ENCODE measurements at places on chromosomes 3 and 15.

- no peak for DNase-seq
Measured at GRCh38 chr15:25557926-25558325, 119.1 kb upstream of the UBE3A start.

- no peak for DNase-seq
Measured at GRCh38 chr3:110749006-110749405, 322.6 kb upstream of the NECTIN3 start.

- no peak for DNase-seq
Measured at GRCh38 chr15:84840741-84841429, 23.7 kb downstream of the ALPK3 start.

DNA sequence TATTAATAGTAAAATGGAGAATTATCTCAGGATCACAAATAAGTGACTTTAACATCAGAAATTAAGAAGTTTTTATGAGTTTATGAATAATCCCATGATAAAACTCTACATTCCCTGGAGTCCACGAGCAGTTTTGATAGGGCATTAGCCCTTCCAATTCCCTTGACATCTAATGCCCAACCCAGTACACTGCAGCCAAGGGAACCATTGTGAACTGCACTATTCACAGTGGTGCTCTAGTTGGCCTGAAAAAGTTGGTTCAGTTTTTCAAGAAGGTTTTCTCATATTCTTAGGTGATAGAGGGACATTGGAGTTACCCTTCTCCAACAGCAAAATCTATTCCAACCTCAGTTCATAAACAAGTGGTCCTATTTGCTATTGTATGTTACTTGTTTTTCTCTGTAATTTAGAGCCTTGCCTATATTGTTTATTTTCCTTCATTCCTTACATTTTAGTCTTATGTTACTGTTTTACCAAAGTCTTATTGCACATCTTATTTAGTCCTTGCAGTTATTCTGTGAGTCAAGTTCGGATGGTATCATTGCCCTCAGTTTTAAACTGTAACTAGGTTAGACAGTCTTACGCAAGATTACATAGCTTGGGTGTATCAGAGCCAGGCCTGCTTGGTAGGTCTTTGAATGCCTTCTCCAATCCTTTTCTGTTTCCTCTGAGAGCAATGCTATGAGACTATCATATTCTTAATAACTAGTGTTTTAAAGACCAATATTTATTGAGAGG, 57.9 kb upstream of the SAMMSON start:
- DNase-seq = no peak

DNA sequence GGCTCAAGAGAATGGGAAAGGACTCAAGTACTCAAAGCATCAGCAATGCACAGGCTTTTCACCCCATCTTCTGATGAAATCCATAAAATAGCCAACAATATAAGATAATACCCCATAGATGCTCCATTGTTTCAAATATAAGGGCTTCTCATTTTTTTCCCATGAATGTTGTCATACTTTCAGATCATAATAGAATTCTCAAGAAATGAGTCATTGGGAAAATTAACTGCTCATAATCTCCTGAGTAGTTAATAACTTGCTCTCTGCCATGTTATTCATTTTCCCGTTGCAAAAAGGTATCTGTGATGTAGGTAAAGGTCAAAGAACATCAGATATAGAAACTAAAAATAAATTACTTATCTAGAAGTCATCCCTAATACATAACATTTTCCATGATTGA, 121.9 kb downstream of the NSUN3 start:
- no peak for DNase-seq

DNA sequence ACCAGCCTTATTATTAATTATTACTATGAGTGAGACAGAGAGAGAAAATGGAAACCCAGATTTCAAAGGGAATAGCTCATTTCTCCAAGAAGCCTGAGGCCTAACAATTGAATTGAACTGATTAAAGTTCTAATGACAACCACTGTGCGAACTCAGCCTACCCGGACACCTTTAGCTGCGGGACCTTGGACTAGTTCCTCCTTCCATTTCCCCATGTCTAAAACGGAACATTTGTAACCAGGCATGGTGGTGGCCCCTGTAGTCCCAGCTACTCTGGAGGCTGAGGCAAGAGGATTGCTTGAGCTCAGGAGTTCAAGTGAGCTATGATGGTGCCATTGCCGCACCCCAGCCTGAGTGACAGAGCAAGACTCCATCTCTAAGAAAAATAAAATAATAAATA, 16.4 kb upstream of the RTP2 start:
- DNase-seq = no peak

- DNase-seq = no peak
Measured at GRCh38 chr15:40354408-40355171, 3.4 kb upstream of the DISP2 start.

DNA sequence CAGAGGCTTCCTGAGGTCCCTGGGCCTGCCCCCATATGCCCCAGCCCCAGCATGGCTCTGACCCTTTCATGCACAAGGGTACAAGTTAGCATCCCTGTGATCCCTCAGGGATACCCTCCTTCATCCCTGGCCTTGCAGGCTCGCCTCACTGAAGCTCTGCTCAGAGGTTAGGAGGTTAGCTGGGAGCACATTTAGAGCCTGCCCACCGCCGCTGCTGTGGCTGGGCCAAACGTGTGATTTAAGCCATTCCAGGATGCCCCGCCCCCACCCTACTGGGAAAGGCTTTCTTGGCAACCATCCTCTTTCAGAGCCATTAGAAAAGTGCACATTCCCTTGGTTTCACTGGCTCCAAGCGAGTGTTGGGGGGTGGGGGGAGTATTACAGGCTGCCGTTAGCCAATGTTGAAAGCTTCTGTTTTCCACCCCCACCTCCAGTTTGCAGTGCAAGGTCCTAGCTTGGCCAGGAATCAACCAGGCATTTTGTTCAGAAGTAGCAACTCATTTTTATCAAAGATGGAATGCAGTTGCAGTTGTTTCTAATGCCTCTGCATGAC, 6.3 kb upstream of the HES1 start:
- DNase-seq = no peak

GRCh38 chr3:89699771-89700170, 592.4 kb downstream of the EPHA3 start:
- DNase-seq = no peak

DNA sequence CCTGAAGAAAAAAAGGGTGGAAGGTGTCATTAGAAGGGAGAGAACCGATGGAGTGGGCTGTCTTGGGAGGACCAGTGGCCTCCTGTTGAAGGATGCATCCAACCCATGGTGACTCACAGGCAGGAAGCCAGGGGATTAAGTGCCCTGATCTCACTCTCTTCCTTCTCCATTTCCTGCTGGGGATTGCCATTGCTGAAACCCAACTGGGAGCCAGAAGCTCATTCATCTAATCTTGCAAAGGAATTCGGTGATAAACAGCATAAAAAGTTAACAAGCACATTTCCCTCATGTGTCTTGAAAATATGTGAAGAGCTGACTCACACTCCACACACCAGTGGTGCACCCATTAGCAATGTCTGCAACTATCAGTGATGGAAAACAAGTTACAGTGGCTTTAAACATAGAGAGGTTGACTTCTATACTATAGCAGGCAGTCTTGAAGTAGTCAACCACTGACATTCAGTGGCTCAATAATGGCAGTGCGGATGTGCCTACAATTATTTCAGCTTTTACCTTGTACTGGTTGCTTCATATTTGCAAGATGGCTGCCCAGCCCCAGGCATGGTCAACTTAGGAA, 12.8 kb upstream of the CSRNP1 start:
- no peak for DNase-seq

DNA sequence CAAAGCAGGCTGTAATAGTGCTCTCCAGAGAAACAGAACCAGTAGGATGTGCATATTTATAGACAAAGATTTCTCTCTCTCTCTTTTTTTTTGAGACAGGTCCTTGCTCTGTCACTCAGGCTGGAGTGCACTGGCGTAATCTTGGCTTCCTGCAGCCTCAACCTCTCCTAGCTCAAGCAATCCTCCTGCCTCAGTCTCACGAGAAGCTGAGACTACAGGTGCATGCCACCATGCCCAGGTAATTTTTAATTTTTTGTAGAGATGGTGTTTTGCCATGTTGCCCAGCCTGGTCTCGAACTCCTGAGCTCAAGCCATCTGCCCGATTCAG, 67.1 kb upstream of the CHD2 start:
- no peak for DNase-seq

GRCh38 chr3:6785726-6786125, 75.2 kb upstream of the GRM7 start:
- DNase-seq = no peak

DNA sequence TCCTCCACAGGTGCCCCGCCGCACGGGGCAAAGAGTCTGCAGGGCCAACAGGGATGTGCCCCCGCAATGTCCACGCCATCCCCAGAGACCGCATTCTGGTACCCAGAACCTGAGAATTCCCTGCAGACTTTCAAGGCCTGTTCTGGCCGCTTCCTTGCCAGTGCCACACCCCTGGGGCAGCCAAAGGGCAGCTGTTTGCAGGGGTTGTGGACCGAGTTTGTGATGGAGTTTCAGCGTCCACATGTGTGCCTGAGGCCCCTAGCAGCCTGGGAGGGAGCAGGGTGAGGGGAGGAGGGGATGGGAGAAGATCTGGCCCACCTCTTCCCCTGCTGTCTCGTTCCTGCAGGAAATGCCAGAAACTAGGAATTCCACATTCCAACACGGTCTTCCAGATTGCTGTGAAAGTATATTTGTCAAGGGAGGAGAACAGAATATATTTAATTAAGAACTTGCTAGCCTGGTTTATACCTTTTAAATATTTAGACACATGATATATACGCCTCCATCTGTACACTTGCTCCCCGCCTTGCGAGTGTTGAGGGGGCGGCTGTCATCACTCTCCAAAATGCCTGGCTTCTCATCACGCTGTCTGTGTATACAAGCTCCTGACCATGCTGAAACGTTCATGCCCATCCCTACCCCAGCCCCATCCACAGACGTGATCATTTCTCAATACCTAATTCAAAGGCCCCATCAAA, 31.1 kb upstream of the RASA2 start:
- no peak for DNase-seq

- no peak for DNase-seq
Measured at GRCh38 chr3:149490260-149490971, 15.9 kb downstream of the TM4SF4 start.

- no peak for DNase-seq
Measured at GRCh38 chr3:43620831-43621655, 768 bp downstream of the ANO10 start.

GRCh38 chr15:52441841-52442240, 86.8 kb downstream of the MYO5A start:
- DNase-seq = no peak

- no peak for DNase-seq
Measured at GRCh38 chr15:68098465-68098864, 44.4 kb downstream of the PIAS1 start.

DNA sequence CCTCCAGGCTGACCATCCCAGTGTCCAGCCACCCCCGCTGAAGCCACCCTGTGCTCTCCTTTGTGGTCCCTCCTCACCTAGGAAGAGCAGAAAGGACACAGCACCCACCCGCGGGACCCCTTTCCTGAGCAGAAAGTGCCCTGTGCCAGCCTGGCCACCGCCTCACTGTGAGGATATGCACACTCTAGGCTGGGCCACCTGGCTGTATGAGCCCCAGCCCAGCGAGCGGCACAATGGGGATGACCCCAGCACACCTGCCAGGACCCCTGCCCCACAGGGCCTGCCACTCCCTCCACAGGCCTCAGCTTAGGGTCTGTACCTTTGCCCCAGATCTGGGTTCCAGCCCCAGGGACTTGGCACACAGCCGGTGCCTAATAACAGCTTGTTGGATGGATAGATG, 47.9 kb upstream of the FURIN start:
- no peak for DNase-seq

GRCh38 chr3:70805061-70805889, 492.8 kb upstream of the MDFIC2 start:
- DNase-seq = no peak

- DNase-seq = no peak
Measured at GRCh38 chr3:134075846-134076245, 46.1 kb upstream of the SLCO2A1 start.

DNA sequence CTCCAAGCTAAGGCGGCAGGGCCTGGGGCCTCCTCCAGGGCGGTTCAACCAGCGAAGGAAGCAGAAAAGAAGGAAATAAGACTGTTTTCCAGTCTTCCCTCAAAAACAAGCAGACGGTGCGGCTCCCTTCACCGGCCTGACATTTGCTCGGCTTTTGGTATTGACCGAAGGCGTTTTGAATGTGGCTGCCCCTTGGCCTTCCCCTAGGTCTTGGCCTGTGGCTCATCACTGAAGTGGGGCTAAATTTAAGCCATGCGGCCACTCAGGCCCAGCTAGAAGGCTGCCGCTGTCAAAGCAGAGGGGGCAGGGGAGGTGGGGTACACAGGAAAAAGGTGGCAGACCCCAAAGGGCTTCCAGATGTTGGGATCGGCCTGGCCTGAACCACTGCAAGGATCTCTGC, 86.2 kb downstream of the SRGAP3 start:
- no peak for DNase-seq

GRCh38 chr3:165653130-165653778, 184.0 kb downstream of the BCHE start:
- no peak for DNase-seq

DNA sequence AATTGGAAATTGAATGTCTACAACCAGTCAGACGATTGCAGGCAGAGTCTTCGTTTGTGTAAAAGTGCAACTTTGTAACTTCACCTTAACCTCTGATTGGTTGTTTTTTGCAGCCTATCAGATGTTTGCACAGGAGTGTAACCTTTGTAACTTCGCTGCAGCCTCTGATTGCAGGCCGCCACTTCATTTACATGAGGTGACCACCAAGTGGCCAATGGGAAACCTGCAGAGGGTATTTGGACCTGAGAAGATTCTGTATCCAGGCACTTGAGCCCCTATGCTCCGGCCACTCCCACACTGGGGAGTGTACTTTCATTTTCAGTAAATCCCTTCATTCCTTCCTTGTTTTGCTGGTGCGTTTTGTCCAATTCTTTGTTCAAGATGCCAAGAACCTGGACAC, 68.1 kb upstream of the PFN2 start:
- DNase-seq = no peak

GRCh38 chr15:29305556-29305955, 35.9 kb upstream of the NSMCE3 start:
- no peak for DNase-seq

GRCh38 chr3:99418709-99419108, 219.7 kb upstream of the COL8A1 start:
- DNase-seq = no peak
